ENCODE measurements at places on chromosomes 3 and 15.
A peak's percentile ranks its signal among the peaks of the same experiment; 100 is the strongest.

DNA sequence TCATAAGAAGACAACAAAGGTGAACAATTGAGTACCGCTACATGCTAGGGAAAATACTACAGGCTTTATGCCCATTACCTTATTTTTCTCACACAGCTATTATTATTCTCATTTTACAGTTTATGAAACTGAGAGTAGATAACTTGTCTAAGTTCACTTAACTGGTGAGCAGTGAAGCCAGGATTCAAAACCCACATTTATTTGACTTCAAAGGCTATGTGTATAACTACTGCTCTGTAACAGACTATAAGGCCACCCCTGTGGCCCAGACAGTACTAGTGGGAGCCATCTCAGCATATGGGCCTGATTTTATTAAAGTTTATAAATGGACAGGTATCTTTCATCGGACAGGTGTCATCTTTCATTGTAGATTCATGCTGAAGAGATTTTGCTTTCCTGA, 14.4 kb upstream of the BBX start:
- no peak for DNase-seq

GRCh38 chr3:144774897-144775296, 803.3 kb downstream of the DIPK2A start:
- no peak for DNase-seq

- no peak for DNase-seq
These were observed 54.2 kb downstream of the RPL39L start for GRCh38 chr3:187085021-187085666.

DNA sequence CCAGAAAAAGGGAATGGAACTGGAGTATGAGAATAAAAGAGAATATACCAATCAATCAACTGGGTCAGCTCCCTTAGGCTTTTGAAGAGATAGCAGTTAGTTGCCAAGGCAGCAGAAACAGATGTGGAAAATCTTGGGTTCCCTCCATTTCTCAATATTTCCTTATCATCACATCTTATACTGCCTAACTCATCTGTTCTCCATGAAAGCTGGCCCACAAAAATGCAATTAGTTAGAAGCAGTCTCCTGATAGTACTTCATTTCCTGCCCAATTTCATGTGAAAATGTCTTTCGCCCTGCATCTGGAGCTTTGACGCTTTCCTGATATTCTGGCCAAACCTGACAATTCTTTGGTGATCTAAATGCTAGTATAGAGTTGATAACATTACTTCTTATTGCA, 30.1 kb upstream of the SPTSSB start:
- no peak for DNase-seq

DNA sequence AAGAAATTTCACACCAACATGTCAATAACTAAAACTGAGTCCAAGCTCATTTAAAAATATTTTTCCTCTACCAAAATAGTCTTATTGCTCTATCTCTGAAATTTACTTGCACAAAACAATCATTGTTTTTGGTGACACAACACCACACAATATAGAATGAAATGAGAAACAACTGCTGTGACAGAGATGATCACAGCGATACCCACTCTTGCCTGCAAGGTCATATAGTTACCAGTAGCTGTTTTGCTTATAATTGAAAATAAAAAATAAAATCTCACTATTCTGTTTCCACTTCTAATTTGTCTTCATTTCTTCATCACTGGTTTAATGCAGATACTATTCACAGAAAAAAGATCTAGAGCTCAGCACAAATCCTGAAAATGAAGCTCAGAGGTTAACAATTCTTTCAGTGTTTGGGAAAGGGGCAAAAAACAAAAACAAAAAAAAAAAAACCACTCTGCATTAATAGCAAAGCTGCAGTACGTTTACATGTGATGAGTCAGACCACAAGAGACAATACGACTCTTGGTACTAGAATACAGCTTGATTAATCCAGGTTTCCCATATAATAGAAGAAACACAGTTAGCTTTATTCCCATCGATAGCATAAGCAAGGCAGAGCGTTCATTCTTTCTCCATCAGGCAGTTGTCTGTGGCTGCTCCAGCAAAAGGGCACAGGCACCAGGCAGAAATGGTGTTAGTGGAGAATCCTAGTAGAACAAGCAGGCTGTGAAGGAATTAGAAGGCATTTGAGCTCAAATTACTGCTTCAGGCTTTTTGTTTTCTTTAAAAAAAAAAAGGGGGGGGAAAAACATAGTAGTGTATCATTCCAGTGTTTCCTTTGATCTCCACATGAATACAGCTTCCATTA, 773 bp downstream of the ANKRD28 start:
- no peak for DNase-seq

DNA sequence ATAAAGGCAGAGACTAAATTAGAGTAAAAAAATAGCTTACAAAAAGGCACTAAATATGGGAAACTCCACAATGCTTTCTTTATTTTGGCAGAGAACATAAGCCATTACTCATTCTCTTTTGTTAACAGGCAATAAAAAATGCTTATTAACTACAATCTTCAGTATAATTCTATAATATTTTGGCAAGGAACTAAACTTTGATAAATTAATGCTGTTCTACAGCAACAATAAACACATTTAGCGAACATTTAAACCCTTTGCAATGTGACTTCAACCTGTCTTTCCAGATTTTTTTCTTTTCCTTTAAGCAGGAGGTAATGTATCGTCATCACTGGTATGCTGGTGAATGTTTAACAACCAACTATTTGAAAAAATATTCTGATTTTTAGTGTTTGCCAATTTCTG, 42.2 kb upstream of the POU1F1 start:
- DNase-seq: no peak

GRCh38 chr15:49731187-49732099, 110.6 kb downstream of the DTWD1 start:
- DNase-seq: peak; percentile 43

DNA sequence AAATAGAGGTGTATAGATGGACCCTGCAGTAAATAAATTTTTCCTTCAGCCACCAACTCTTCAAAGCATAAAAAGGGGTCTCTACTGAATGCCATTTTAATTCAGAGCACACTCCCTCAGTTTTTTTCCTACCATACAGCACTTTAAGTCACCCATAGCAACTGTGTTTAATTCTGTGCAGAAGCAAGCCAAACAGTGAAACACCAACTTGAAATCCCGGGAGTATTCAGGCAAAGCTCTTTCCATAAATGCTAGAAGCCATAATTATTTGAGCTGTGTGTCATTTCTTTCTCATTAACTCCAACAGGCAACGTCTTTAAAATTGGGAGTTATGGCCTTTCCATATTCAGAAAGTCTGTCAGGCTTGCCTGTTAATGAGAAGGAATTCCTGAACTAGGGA, 562.1 kb downstream of the GRM7 start:
- no peak for DNase-seq

DNA sequence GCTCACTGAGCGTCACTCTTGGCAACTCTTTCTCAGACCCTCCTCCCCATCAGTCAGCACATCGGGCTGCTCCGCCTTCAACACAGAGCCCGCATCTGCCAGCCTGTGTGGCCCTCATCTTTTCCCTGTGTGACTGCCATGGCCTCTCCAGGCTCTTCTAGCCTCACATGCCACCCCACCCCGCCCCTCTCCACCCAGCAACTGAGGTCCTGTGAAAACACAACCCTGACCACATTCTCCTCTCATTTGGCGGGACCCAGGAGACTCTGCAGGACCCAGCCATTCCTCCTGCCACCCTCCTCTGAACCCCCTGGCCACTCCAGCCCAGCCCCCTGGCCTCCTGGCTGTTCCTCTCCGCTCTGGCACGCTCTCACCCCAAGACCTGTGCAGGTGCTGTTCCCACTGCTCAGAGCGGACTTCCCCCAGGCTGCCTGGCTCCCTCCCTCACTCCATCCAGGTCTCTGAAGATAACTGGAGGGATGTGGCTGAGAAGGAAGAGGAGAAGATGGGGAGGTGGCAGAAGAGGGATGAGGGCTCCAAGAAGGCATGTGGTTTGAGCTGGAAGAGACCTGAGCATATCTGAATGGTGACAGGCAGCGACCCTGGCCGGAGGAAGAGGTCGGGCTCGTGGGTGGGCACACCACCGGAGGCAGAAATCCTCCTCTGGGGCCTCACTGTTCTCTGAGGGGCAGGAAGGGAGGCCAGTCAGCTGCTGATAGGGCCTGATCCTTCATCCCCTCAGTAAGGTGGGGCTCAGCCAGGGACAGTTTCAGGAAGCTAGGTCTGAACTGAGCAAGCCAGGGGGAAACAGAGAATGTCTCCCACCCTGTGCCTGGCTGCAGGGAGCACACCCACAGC, 111.2 kb upstream of the RPL32 start:
- no peak for DNase-seq

GRCh38 chr15:66186049-66186825, 67.3 kb downstream of the MEGF11 start:
- no peak for DNase-seq

DNA sequence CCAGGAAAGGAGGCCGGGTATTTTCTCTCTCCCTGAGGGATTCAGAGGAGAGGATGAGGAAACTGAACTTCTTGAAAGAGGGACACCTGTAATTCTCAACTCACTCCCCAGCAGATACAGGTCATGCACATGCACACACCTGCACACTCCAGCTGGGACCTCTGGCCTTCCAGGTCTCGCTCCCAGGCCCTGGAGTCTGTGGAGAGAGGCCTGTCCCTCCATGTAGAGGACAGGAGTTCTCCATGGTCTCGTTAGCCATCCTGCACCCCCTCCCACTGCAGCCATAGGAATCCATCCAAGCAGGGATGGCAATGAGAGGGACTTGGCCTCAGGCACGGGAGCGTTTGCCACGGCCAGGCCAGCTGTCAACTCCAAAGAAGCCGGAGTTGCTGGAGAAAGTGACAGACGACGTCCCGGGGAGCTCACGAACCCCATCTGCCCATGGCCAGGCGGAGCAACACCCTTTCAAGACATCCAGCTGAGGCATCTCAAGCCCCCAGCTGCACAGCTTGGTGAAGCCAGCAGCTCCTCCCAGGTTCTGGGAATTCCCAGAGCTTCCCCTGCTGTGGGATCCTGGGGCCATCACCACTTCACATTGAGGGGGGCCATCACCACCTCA, 223.3 kb downstream of the UACA start:
- DNase-seq: no peak

Data from mucosa of descending colon (tissue), 3 donors.